ENCODE measurements at places on chromosomes 5 and 9.

GRCh38 chr5:10662083-10662482 lies 98.2 kb downstream of the ANKRD33B start:
- no peak for DNase-seq

DNA sequence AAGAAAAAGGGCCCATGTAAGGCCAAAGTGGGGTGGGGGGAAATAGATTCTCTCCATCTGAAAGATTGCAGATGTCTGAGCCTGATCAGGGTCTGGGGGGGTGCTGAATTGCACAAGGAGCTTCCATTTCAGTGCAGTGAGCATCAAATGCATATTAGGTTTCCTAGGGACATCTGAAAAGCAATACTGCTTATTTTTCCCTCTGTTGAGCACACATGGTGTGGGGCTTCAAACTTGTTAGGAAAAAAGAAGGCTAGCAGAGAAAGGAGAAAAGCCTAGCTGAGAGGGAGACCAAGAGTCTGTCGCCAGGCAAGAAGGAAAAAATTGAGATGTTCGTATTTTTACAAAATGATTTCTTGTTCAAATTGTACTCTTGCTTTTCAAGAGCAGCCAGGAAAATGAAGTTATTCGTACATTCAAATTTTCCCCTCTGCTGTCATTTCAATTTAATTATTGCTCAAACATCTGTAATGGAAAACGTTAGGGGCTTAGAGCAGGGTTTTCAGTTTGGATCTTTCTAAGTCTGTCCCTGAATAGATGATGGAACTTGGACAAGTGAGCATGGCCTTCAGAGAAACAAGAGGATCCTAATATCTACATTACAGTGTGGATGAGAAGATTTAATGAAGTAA lies 191.9 kb upstream of the GAS1 start:
- DNase-seq, result no peak

GRCh38 chr9:124500028-124500795 lies 7.0 kb downstream of the NR5A1 start:
- DNase-seq, result no peak

DNA sequence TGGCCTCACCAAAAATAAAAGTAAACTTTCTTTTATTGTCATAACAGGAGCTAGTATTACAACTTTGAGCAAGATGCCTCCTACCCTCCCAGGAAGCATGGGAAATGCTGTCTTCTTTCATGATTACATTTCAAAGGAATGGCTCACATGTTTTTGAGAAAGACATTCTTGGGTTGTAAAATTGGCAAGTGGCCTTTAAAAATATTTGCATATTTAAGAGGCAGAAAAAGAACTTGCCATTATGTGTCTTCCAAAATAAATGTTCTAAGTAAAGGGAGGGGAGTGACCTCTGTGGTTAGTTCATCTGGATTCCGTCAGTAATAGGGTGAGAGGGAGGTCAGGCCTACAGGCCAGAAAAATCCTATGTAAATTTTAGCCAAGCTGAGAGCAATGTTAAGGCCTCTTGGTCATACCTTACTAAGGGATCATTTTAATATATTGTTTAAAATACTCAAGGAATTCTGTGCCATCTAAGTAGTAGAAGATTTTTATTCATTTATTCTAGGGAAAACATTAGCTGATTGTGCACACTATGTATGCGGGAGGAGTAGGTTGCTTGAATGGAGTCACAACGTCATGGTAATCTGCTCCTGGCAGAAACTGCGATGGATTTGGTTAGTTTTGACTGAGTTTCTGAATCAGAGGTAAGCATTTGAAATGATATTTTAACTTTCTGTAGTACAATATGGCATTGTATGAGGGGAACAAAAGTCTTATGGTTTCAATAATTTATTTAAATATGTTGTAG lies 1485.7 kb upstream of the CDH9 start:
- no peak for DNase-seq

DNA sequence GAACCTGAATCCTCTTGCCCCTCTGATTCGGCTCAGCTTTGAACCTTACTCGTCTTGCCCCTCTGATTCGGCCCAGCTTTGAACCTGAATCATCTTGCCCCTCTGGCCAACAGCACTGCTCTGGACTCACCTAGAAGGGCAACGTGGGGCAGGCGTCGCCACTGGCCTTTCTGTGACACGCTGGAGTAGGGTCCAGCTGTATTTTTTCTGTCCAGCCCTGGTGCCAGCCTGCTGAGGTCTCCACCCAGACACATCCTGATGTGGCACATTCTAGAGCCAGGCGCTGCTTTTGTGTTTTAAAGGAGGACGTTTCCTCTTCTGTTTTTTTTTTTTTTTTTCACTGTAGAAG lies 15.2 kb upstream of the CPEB4 start:
- no peak for DNase-seq

- DNase-seq, result no peak
These were observed 150.9 kb downstream of the ADGRV1 start for GRCh38 chr5:90709323-90710155.

- DNase-seq, result no peak
These were observed 42.0 kb downstream of the NR3C1 start for GRCh38 chr5:143361438-143361837.

- DNase-seq, result no peak
These were observed 19.6 kb downstream of the CYFIP2 start for GRCh38 chr5:157285310-157286035.
